Thyroid gland (tissue), 4 donors: ENCODE measurements at places on chromosomes 2 and 18.

DNA sequence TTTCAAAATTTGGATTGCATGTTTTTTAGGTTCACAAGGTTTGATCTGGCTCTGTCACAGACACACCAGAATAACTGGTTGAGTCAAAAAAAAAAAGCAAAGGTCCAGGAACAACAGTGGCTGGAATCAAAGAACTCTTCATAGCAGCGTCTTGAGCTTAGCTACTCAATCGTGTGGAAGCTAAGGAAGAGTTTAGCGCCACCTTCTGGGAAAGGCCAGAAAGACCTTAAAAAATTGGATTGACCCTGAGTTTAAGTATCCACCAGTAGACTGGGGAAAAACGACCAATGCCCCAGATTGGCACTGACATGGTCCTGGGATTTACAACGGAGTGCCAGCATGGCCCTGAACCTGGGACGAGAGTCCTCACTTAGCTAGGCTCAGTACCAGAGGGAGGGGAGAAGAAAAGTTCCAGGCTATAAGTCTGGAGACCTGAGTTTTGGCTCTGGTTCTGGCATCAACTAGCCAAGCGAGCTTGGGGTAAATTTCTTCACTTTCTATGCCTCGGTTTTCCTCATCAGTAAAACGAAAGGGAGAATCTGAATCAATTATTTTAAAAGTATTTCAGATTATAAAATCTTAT, 71.1 kb upstream of the TFCP2L1 start:
- DNase-seq, result peak; percentile 66

DNA sequence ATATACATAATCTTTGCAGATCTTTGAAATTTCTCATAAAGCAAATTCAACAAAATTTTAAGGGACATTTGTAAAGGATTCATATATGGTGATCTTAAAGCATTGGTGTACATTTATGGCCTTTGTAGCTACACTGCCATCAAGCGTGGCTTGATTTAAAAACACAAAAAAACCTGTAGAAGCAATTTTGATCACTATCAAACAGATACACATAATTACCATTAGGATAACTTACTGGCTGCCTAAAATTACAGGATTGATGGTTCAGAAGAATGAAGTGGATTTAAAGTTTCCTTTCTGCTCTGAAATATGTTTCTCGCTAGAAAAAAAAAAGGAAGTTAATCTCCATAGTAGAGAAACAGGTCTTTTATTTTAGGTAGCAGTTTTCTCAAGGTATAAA, 31.4 kb downstream of the MAPRE2 start:
- DNase-seq, result no peak

DNA sequence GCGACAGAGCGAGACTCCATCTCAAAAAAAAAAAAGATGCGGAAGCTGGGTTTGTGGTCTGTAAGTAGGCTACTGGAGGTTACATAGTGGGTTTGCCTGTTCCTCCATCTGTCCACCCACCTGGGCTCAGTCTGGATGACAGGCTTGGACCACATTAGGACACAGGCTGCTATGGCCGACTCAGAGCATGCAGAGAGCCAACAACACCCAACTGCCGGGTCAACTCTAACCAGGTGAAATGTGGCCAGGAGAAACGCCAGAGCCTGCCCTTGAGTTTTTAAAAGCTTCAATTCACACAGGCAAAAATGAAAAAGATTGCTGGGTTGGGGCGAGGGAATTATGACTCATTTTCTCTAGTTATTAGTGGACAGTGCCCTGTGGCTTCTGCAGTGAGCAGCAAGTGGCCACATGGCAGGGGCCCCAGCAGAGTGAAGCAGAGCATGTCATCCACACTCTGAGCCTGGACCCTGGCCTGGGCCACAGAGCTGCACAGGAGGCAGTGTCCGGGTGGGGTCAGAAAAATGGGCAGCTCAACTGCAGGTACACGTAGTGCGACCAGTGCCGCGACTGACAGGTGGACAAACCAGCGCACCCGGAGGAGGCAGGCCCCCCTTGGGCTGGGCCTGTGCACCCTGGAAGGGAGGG, 67.4 kb downstream of the BIN1 start:
- no peak for DNase-seq

- no peak for DNase-seq
These were observed 321.4 kb upstream of the MMADHC start for GRCh38 chr2:149908726-149909683.

DNA sequence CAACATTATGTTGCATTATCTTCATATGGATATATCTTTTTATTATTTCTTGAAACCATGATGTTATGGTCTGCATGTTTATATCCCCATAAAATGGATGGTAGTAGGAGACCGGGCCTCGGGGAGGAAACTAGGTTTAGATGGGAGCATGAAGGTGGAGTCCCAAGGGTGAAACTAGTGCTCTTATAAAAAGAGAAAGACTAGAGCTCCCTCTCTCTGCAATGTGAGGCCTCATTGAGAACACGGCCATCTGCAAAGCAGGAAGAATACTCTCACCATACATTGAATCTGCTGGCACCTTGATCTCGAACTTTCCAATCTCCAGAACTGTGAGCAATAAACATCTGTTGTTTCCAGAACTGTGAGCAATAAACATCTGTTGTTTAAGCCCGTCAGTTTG, 64.0 kb downstream of the NXPH2 start:
- no peak for DNase-seq
